CD4-positive, alpha-beta memory T cell (primary cell): ENCODE measurements at places on chromosomes 4 and X. TPM values are rescaled to one million over a fixed set of nuclear protein-coding genes. Genes with fewer than 3 reads are reported as not detected.

DNA sequence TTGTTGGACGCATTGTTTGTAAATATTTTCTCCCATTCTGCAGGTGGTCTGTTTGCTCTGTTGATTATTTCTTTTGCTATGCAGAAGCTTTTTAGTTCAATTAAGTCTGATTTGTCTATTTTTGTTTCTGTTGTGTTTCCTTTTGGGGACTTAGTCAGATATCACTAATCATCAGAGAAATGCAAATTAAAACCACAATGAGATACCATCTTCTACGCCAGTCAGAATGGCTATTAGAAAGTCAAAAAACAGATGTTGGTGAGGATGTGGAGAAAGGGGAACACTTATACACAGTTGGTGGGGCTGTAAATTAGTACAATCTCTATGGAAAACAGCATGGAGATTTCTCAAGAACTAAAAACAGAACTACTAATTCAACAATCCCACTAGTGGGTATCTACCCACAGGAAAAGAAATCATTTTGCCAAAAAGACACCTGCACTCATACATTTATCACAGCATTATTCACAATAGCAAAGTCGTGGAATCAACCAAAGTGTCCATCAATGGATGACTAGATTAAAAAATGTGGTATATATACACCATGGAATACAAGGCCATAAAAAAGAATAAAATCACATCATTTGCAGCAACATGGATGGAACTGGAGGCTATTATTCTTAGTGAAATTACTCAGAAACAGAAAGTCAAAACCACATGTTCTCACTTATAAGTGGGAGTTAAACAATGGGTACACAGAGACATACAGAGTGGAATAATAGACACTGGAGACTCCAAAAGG, 8.1 kb downstream of the COQ2 start:
- DNase-seq = no peak

Gene MMRN1
- 0.52 TPM for total RNA-seq

DNA sequence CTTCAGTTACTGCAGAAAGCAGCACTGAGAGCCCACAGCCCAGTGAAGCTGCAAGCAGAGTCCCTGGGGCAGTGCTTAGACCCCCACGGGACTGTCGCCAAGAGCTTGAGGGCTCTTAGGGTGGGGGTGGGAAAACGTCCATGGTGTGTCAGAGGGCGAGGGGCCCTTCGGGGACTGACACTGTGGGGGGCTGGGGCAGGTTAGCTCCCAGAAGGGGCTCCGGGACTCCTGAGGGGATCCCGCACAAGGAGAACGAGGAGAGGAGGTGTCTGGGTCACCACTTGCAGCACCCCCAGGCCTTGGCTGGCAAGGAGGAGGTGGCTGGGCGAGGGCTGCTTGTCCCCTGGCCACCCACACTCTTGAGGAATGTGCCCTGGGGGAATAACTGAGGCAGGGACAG, 20.8 kb downstream of the NAT8L start:
- no peak for DNase-seq

Gene UPF3B
- 11.1 TPM for total RNA-seq

GRCh38 chr4:158347556-158347955, 137.3 kb downstream of the TMEM144 start:
- DNase-seq = no peak
